ENCODE measurements at places on chromosomes 3 and 15.

DNA sequence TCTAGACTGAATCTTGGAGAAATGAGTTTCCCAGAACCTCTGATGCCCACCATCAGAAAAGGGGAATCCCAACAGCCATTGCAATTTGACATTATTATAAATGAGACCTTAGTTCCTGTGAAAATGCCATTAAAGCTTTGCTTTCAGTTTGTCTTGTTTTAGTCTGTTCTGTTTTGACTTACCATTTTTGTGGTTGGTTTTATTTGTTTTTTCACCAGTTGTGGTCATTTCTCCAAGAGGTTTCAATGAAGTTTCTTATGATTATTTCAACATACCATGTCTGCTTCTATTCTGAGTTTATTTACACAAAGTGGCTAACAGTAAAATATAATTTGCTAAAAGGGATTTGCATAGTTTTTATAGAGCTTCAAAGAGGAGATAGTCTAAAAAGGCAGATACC lies 175.0 kb upstream of the MCTP2 start:
- DNase-seq, result no peak

DNA sequence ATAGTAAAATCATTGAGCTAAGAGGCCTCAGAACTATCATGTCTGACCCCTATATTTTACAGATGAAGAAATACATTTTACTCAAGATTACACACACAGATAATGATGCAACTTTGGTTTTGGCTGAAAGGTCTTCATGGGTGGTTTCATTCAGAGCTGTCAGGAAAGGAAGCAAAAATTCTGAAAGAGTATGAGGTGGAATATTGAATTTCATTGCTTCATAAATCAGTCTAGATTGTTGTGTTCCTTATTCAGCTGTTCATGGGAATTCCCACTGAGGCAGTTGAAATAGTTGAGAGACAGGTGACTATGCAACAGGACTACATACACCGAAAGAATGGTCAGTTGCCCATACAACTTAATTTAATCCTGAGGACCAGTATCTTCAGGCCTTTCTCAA lies 39.4 kb downstream of the CD200 start:
- DNase-seq, result no peak

DNA sequence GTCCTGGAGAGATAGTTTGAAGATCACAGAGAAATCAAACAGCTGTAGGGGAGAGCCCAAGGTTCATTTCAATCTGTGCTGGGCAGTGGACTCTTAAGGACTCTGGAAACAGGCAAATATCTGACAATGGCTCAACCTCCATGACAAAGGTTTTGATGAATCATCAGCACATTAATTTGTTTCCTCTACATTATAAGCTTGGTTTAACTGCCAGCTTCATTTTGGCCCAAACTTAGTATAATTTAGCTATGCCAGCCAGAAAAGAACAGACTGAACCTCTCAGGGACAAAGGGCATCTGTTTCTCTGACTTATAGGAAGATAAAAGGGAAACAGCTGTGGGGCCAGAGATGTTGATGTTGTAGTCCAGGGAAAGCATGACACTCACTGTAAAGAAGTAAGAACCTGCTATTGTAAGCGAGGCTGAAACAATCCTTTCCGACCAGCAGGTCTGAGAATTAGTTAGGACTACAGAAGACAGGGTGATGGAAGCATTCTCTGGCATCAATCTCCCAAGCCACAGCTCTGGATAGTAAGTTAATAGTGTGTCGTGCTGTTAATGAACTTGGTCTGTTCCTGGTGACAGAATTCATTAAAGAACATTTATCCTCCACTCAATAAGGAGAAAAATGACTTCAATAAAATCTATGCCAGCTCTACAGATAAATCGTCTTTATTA lies 110.1 kb downstream of the KCNMB2 start:
- no peak for DNase-seq

- DNase-seq, result no peak
Measured at GRCh38 chr15:90572893-90573292, 43.2 kb downstream of the CRTC3 start.

- DNase-seq, result no peak
Measured at GRCh38 chr3:8778475-8778874, 9.1 kb upstream of the OXTR start.

- DNase-seq, result no peak
Measured at GRCh38 chr15:60396100-60396499, 1.7 kb downstream of the ANXA2 start.

DNA sequence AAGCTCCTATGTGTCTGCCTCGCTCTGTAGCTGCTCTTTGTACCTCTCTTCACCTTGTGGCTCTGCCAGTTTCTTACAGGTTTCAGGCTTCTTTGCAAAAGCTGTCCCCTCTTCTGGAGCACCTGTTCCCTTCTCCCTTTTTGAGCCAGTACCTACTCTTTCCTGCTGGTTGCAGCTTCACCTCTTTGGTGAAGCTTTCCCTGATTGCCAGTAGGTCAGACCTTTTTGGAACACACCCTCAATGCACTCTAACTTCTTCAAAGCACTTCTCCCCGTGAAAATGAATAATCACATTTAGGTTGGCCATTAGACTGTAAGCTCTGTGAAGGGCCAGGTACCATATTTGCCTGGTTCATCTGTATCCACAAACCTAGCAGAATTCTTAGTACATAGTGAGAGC lies 60.3 kb downstream of the BHLHE40 start:
- no peak for DNase-seq

- DNase-seq, result no peak
Measured at GRCh38 chr15:101697488-101697887, 26.8 kb downstream of the TARS3 start.

DNA sequence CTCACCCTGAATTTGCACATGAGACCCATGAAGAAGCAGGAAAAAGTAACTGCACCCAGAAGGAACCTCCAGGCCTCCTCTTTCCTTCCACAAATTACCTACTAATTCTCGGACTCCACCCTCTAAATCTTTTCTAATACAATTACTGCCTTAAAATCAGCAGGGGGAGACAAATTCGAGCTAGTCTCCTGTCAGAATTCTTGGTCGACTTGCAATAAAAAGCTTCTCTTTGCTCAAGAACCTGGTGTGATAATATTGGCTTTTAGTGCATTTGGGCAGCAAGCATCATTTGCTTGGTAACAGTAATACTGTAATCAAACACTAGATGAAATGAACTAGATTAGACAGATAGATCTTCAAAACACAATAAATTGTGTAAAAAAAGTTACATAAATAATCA lies 281.9 kb downstream of the RAP2B start:
- no peak for DNase-seq

DNA sequence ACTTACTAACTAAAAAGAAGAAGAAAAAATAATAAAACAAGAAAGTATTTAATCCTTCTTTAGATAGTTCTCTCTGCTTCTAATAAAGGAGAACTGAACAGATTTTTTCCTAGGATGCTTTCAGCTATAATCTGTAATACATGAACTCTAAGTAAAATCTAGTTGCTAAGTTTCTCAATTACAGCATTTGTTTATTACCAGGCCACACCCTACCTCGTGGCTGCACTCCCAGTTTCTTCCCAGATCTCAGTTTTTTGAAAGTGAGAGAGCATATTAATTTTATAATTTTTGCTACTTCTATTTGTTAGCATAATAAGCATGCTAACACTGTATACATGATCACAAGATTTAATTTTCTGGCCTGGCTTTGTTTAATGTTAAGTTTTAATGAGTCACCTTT lies 258.3 kb downstream of the IL5RA start:
- peak; percentile 60 for DNase-seq

DNA sequence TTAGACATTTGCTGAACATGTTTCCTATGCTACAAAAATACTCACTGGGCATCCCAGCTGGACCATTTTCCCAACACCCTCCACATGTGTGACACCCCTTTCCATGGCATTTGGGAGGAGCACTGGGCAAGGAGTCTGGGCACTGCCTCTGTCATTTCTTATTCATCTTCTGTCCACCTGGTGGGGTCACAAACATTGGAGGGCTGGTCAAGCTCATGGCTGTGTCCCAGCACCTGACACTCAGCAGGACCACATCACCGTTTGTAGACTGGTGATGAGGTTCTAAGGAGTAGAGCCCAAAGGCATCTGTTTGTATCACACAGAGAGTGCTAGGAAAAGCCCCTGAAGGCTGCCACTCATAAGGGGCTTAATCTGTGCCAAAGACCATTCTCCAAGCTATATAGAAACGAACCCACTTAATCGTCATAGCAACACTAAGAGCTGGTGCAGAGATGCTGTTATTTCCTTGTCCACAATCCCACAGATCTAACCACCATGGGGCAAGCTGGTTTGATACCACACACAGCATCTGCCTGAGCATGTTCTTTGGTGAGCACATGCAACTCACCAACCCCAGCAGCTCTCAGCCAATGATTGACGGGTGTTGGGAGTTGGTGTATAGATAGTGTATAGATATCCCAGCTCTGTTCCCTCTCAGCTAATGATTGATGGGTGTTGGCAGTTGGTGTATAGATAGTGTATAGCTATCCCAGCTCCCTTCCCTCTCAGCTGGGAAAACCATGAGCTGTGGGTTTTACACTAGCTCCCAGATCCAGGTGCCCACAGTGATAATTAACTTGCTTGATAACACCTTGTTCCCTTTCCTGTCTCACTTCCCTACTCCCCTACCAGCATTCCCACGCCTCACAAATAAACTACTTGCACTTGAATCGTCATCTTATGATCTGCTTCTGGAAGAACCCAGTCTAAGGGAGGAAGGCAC lies 42.7 kb upstream of the ATP2B2 start:
- no peak for DNase-seq

GRCh38 chr3:178588628-178589027 lies 52.4 kb downstream of the KCNMB2 start:
- no peak for DNase-seq

- no peak for DNase-seq
Measured at GRCh38 chr3:14138109-14138877, 13.4 kb downstream of the TMEM43 start.

- no peak for DNase-seq
Measured at GRCh38 chr3:112119962-112120836, 12.8 kb downstream of the GCSAM start.

DNA sequence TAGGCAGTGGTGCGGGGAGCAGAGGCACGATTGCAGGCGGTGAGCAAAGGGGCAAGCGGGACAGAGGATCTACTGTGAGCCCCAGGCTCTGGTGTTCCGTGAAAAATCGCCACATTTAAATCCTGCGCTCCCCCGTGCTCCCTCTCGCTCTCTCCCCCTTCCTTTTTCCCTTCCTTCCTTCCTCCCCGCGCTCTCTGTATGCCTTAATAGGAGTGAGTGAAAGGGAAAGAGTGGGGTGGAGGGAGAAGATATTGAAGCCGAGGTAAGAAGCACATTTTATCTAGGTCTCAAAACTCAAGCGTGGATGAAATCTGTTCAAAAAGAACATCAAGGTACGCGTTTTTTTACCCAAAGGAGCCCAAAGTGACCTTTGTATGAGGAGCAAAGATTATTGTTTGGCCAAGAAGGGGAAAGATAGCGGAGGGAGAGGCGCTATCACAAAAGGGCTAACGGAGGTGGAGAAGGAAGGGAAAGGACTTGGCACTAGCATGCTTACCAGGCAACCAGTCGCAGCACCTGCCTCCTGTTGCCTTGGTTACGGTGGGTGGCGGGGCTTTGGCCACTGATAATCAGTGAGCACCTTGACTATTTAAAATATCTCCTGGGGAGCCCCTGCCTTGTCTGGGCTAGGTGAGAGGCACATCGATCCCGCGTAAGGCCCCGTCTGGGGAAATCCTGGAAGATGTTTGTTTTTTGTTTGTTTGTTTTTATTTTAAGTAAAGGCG lies 14.9 kb upstream of the AEN start:
- DNase-seq, result no peak

- DNase-seq, result no peak
Measured at GRCh38 chr15:34708422-34708821, 46.4 kb downstream of the GJD2 start.

DNA sequence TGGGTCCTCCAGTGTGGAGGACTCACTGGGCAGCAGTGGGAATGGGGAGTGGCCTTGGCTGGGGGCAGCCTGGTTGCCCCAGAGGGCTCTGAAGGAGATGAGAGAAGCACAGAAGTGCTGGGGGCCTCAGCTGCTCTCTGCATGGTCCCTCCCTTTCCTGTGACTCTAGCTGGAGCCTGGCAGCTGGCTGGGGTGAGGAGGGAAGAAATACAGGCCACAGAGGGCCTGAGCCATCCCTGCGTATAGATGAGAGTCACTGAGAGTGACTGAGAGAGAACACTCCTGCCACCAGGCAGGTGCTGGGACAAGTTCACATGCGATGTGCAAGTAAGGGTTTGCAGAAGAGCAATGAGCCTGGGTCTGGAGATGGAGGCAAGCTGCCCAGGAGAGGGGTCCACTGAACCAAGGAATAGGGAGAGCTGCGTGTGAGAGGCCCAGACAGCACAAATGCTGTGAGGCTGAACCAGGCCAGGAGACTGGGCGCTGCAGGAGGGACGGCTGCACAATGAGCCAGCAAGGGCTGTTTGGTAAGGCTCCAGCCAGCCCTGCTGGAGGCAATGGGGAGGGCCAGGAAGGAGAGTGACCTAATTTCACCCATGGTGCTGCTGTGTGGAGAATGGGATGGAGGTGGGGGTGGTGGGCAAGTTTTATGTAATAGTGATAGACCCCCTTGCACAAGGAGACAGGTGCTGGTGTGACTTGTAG lies 87.2 kb downstream of the CLSTN2 start:
- no peak for DNase-seq

DNA sequence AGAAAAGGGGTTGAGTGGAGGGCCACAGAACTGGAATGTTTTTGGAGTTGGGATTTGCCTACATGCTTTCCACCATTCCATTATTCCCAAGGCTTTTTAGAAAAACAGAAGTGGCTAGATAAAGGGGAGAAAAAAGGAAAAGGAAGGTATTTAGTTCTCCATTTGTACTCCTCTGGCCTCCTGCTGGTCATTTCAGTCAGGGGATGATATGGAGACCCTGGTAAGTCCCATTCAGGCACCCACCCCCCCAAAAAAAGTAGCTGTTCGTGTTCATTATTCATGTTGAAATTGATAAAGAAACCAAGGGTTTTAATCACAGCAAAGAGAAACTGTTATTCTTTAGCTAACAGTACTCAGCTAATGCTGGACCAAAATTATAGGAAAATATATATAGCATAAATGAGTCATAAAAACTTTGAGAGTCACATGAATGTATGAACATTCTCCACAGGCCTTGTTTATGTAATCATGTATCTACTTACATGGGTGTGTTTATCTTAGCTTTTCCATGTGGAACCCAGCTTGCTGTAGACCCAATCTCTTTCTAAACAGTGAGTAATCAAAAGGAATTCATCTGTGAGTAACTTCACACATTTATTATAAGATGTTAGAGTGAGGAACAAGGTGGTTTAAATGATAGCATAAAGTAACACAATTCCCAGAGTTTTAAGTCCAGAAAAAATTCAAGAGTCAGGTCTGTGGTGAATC lies 167.2 kb downstream of the KCNMB2 start:
- no peak for DNase-seq

- DNase-seq, result no peak
Measured at GRCh38 chr3:19947549-19948225, 790 bp downstream of the RAB5A start.

- no peak for DNase-seq
Measured at GRCh38 chr15:99121207-99121606, 16.3 kb downstream of the SYNM start.

- no peak for DNase-seq
Measured at GRCh38 chr3:60931452-60931851, 319.8 kb downstream of the FHIT start.

GRCh38 chr3:88010810-88011209 lies 48.0 kb downstream of the CGGBP1 start:
- DNase-seq, result no peak

Measured in forelimb muscle (tissue), 1 donor.